ENCODE measurements at places on chromosomes 7 and 10. TPM values are rescaled to one million over a fixed set of nuclear protein-coding genes. Genes with fewer than 3 reads are reported as not detected.

- no peak for DNase-seq
Observed at GRCh38 chr7:24827589-24827988, 70.3 kb upstream of the GSDME start.

DNA sequence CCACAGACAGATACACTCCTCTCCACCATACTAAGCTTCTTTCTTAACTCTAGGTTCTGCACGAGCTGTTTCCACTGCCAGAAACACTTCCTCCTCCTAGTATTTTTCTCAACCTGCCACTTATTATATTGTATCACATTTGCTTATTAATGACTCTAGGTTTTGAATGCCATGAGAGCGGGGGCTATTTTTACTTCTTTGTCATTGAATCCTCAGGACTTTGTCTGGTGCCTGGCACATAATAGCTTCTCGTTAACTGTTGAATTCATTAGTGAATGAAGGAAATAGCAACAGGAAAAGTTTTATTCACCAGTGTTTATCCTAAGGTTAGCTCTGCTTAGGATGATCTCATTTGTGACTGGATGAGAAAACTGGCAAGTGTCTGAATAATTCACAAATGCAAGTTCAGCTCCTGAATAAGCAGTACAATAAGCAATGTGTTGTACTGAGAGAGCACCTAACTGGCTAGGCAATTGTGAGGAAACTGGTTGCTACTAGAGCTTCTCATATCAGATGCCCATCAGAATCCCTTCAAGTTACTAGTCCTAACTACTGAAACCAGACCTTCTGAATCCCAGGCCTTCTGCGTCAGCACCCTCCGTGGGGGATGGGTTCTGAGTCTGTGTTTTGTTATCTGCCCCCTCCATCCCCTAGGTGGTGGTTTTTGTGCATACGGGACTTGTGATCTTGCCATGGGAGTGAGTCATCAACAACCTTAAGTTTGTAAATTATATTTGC is 92.7 kb downstream of the LSMEM1 start:
- DNase-seq = peak; percentile 7

GRCh38 chr7:157712666-157713235 is 375.9 kb downstream of the DNAJB6 start:
- no peak for DNase-seq

GRCh38 chr10:662223-662605 is 27.3 kb downstream of the DIP2C start:
- DNase-seq = no peak

- DNase-seq = no peak
Observed at GRCh38 chr7:98887038-98887437, 8.7 kb downstream of the TRRAP start.

The IDI2 gene
- total RNA-seq = not detected

The PROSER2 gene
- total RNA-seq = 84.9 TPM
